ENCODE measurements at places on chromosomes 11 and 22.

- DNase-seq = no peak
These were observed 28.4 kb upstream of the RAB38 start for GRCh38 chr11:88203604-88204003.

DNA sequence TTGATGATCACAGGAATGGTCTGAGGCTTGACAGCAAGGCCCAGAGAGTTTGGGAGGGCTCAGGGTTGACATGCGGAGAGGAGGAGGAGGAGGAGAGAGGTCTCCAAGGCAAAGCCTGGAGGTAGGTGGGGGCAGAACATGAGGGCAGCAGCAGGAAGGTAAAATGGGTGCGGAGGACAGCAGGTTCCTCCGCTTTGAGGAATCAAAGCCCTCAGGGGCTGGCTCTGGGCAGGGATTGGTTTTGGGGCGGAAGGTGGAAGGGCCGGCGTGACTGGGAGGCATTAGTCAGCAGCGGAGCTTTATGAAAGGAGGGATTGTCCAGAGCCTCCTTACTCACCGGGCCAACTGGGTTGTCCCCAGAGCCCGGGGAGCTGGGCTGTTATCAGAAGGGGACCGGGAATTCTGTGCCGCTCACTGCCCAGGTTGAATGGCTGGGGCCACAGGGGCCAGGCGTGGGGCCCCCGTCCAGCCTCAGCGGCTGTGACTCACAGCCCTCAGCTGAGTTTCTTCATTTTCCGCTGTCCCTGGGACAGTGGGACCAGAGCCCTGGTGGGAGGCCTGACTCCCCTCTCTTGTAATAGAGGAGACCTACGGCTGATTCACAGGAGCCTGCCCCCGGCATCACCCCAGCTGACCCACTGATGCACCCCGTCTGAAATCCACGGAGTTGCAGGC, 36.2 kb downstream of the LIF start:
- DNase-seq = no peak

- DNase-seq = no peak
These were observed 102.7 kb downstream of the FEZ1 start for GRCh38 chr11:125393331-125393730.

GRCh38 chr11:124329787-124330478, 9.9 kb upstream of the OR8D2 start:
- DNase-seq = no peak

DNA sequence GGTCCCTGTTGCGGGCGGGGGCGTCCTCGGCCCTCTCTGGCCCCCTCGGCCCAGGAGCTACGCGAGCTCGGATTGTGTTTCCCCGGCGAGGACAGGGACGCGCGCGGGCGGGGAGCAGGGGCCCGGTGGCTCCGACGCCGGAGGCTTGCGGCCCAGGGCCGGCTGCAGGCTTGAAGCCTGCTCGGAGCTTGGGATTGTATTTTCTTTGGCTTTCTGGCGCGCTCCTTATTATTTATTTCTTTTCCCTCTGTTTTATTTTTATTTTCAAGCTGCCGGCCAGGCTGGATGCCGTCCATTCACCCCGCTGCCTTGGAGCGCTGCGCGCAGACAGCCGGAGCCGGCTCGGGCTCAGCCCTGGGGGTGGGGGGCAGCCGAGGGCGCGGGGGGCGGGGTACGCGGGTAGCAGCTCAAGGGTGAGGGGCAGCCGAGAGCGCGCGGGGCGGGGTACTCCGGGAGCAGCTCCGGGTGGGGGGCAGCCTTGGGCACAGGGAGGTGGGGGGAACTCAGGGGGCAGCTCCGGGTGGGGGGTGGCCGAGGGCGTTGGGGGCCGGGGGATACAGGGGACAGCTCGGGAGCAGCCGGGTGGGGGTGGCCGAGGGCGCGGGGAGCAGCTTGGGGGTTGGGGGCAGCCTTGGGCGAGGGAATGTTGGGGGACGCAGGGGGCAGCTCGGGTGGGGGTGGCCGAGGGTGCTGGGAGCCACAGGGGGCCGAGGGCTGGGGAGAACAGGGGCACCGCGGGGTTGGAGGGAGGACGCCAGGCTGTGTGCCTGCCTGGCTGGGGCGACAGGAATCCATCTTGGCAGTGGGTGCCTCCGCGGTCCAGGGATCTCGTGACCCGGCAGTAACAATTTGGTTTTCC, 42.7 kb downstream of the KCNJ1 start:
- DNase-seq = no peak

Data from stimulated activated CD4-positive, alpha-beta T cell treated with anti-CD3 and anti-CD28 coated beads, Interleukin-15, amount 100 ng/mL, for 1 hour (primary cell).